ENCODE measurements at places on chromosomes 5 and 9.
A peak's percentile ranks its signal among the peaks of the same experiment; 100 is the strongest.

DNA sequence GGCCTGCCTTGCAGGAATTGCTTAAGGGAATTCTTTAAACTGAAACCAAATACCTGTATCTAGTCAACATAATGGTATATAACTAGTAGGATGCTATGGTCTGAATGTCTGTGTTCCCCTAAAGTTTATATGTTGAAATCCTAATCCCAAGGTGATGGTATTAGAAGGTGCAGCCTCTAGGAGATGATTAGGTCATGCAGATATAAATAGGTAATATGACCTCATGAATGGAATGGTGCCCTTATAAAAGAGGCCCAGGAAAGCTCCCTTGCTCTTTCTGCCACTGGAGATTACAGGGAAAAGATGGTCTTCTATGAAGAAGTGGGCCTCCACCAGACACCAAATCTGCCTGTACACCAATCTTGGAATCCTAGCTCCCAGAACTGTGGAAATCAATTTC, 7.4 kb upstream of the KIAA1958 start:
- no peak for DNase-seq

- DNase-seq, result no peak
Measured at GRCh38 chr5:167485061-167485774, 806.2 kb upstream of the WWC1 start.

DNA sequence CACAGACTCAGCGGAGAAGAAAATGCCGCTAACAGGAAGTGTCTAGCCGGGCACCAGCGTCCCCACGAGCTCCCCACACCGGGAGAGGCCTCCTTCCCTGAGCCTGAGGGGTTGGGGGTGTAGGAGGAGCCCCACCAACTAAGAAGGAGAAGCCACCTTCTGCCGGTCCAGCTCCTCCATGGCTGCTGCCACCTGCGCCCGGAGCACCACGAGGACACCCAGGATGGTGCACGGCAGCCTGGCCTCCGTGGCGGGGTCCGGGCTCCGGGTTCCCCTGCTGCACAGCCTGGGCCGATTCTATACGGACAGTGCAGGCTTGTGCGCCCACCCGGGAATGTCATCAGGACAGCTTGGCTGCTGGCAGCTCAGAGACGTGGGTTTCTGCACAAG, 297 bp downstream of the LCN8 start:
- DNase-seq, result no peak

DNA sequence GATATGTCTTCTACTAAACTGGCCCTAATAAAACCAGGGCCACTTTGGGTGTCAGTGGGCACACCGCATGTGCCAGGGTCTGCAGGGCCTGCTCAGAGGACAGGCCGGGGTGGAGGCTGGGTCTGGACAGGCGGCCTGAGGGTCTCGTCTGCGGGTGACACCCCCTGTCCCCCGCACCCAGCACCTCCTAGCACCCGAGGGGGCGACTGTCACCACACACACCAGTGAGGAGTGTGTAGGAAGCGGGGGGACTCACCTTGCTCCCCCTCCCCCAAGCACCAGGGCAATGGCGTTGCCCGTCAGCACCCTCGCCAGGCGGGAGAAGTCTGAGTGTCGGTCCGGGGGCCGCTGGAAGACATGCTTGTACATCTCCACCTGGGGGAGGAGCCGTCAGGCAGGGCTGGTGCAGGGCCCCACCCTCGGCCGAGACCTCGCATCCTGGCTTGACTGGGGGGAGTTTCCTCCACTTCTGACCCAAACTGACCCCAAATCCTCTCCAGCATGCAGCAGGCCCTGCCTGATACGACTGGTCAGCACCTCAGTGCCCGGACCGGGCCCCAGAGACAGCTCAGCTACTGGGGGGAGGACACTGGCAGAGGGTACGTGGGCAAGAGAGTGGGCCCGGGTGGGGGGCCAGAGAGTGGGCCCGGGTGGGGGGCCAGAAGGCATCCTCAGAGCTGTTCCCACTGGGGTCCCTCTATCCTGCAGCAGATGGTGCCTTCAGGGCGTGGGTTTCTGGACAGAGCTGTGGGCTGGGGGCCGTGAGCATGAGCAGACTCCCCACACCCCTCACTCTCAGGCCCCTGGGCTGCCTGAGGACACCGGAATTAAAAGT, 18.9 kb upstream of the NSMF start:
- no peak for DNase-seq

- peak; percentile 43 for DNase-seq
Measured at GRCh38 chr9:136847088-136847825, 2.0 kb upstream of the PHPT1 start.

GRCh38 chr5:124866355-124867136, 120.1 kb upstream of the ZNF608 start:
- DNase-seq, result no peak

- DNase-seq, result peak; percentile 7
Measured at GRCh38 chr9:129483415-129484351, 137.2 kb downstream of the C9orf50 start.

- peak; percentile 2 for DNase-seq
Measured at GRCh38 chr9:121884057-121884541, 209.0 kb downstream of the TTLL11 start.

DNA sequence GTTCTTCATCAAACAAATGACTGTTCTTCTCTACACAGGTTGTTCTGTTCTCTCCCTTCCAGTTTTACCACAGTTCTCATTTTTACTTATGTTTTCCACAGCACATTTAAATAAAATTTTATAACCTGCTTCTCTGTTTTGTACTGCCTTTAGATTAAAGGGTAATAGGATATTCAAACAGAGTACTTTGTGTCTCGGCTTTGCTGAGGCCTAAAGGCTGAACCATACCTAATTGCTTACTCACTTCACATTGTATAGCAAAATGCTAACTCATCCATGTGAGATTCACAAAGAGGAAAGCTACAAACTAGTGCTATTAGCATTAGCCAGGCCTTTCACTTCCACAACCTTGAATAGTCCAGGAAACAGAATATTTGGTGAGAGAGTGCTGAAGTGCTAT, 200.3 kb downstream of the TRPM3 start:
- no peak for DNase-seq

GRCh38 chr5:31626604-31627234, 12.2 kb upstream of the PDZD2 start:
- no peak for DNase-seq

- no peak for DNase-seq
Measured at GRCh38 chr5:125140855-125141254, 394.4 kb upstream of the ZNF608 start.

DNA sequence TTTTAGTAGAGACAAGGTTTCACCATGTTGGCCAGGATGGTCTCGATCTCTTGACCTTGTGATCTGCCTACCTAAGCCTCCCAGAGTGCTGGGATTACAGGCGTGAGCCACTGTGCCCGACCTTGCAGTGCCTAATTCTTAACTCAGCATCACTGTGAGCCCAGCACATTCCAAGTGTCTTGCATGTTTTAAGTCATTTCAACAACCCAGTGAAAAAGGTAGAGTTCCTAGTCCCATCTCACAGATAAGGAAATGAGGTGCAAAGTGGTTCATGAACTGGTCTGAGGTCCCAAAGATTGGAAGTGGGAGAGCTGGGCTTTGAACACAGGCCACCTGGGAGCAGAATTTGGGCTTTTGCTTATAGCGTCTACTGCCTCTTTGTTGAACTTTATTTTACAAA, 68.0 kb downstream of the ZNF366 start:
- no peak for DNase-seq

DNA sequence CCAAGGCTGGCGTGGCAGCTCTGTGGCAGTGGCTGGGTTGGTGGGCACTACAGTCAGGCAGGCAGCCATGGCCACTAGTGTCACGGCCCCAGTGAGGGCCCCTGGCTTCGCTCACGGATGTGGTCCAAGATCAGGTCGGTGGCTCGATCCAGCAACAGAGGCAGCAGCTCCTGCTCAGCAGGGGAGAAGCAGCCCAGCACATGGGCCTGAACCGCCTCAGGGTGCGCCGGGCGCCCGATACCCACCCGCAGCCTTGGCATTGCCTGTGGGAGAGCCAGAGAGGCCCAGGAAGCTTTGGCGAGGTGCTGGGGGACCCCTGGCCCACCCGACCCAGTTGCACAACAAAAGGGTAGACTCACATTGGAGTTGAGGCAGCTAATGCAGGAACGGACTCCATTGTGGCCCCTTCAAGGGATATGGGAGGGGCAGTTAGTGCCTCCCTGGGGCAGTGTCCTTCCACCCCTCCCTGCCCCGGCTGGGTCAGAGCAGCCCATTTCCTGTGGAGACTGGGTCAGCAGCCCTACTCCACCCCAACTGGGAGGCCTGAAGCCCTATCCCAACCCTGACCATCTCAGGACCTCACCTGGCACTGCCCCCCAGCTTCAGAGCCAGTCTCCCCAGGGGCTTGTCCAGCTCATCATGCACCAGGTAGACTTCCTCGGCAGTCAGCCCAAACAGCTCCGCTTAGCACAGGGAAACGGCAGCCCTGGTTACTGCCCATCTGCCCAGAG, 1.3 kb downstream of the PTRH1 start:
- no peak for DNase-seq

- DNase-seq, result no peak
Measured at GRCh38 chr9:114157516-114158176, 2.3 kb downstream of the COL27A1 start.

GRCh38 chr5:11038772-11039171, 277.7 kb upstream of the DAP start:
- no peak for DNase-seq

DNA sequence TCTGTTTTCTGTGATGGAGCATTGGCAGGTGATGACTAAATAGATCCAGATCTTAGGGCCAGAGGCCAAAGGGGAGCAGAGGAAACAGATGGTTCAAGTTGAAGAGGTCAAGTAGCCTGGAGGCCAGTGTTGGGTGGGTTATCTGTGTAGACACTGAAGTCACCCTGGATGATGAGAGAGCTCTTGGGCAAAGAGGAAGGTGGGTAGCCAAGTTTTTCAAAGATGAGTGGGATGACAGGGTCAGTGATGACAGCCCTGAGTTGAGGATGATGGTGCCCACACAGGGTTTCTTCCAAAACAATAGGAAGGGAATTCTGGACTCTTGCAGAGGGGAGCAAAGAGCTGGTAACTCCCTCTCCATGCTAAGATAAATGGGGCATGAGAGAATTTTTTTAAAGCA, 76.6 kb downstream of the CD180 start:
- DNase-seq, result no peak

GRCh38 chr9:27189426-27189825, 80.4 kb downstream of the TEK start:
- no peak for DNase-seq
